Stimulated activated CD4-positive, alpha-beta T cell treated with anti-CD3 and anti-CD28 coated beads, Interleukin-2, amount 100 ng/mL, for 4 hours (primary cell): ENCODE measurements at places on chromosomes 4 and X.

DNA sequence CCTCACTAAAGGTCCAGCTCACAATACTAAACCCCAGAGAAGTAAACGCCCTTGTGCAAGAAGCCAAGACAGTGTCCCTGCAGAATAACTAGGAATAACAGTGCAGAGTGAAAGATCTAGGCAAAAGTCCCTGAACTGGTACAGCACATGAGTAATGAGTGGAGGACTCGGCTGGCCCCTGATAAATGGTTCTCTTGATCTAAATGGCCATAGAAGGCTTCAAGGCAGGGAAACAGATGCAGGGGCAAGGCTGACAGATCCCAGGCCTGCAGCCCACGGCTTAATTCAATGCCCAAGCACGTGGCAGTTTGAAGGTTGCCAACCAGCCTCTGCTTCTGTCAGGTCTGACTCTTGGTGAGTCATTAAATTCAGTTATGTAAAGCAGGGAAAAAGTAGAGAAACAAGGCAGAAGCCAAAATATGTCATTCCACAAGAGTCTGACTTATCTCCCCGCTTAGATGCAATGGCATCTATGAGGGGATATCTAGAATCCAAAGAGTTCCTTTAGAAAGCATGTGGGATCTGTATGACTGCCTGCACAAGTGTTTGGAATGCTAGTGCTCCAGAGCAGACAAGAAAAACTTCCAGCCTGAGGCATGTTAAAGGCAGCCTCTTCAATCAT is 121.3 kb downstream of the PRDM5 start:
- DNase-seq: no peak

GRCh38 chrX:97743014-97743413 is 859.3 kb downstream of the RPA4 start:
- DNase-seq: no peak

- no peak for DNase-seq
These were observed 107.0 kb upstream of the STIM2 start for GRCh38 chr4:26753617-26754016.

GRCh38 chr4:158035662-158036195 is 137.1 kb downstream of the GASK1B start:
- DNase-seq: no peak

- no peak for DNase-seq
These were observed 22.9 kb upstream of the ANK2 start for GRCh38 chr4:113026556-113026955.

DNA sequence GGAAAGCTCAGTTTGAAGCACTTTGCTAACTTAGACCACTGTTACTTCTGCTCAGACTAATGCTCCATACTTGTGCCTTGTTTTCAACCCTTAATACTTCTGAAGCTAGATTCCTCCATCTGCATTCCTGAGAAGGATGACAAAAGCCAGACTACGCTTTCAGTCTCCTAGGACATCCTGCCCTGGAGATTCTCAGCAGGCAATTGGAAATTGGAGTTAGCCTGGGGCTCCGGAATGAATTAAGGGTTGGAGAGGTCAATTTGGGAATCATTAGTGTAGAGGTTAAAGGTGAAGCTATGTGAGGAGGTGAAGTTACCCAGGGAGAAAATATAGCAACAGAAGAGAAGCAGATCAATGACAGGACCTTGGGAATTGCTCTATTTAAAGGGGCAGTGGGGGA is 215.9 kb upstream of the MBNL3 start:
- no peak for DNase-seq
